ENCODE measurements at places on chromosomes 12 and 14.

- DNase-seq, result no peak
Measured at GRCh38 chr12:61687407-61687806, 572.8 kb upstream of the USP15 start.

- no peak for DNase-seq
Measured at GRCh38 chr14:31173120-31173837, 34.3 kb downstream of the HECTD1 start.

GRCh38 chr14:41872931-41873685, 266.4 kb downstream of the LRFN5 start:
- DNase-seq, result no peak

DNA sequence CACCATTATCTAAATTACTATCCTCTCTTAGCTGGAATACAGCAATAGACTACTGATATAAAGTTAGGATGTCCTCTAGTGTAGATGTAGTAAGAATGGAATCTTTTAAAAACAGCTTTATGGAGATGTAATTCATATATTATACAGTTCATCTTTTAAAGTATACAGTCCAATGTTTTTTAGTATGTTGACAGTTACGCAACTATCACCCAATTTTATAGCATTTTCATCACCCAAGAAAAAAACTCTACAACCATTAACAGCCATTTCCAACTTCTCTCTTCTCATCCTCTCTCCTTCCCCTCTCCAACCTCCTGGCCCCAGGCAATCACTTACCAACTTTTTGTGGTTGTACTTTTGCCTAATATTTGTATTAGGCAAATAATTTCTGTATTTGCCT, 22.6 kb downstream of the EPYC start:
- no peak for DNase-seq

GRCh38 chr12:15800278-15800677, 11.1 kb upstream of the EPS8 start:
- peak; percentile 60 for DNase-seq

GRCh38 chr12:132356691-132357622, 27.6 kb upstream of the GALNT9 start:
- DNase-seq, result peak; percentile 25

DNA sequence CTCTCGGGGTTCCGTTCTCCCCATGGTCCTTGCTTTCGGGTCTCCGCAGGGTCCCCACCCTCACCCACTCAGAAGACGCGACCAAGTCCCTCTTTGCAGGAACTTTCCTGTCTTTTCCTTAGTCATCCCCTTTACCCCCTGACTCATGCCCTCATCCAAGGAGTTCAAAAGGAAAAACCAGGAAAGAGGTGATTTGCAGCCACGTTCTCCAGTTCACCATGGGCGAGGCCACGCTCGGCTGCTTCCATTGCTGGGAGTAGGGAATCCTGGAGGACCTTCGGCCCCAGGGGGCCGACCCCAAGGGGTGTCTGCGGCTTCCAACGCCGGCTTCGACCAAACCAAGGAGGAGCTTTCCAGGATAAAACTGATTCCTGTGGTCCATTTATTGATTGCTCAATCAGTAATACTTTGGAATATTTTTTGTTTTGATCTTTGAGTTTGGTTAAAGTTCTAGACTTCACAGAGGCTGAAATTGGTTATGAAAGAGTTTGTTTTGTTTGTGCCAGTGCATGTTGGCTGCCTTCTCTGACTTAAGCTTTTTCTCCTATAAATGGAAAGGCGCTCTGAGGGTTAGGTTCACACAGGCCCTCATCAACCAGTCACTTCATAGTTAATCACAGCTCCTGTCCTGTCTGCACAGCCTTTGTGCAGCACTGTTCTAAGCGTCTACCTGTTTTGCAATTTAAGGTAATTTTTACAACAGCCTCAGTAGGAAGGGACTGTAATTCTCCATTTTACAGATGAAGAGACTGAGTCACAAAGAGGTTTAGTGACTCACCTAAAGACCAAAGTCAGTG, 827 bp downstream of the ALDH2 start:
- DNase-seq, result no peak

DNA sequence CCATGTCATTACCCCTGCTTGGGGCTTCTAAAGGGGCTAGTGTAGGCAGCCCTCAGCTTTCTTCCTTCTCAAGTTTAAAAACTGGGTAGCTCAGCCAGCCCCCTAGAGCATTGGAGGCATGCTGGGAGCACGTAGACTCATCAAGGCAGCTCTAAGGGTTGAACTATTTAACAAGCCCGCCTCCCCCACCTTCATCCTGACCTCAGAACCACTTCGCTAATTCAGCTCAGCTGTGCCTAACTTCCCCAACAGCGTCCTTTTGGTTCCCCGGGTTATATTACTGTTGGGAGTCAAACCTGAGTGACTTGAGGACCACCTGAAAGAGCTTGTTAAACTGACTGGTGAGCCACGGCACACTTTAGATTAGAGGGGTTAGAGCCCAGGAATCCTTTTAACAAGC, 30.1 kb downstream of the MAX start:
- no peak for DNase-seq

DNA sequence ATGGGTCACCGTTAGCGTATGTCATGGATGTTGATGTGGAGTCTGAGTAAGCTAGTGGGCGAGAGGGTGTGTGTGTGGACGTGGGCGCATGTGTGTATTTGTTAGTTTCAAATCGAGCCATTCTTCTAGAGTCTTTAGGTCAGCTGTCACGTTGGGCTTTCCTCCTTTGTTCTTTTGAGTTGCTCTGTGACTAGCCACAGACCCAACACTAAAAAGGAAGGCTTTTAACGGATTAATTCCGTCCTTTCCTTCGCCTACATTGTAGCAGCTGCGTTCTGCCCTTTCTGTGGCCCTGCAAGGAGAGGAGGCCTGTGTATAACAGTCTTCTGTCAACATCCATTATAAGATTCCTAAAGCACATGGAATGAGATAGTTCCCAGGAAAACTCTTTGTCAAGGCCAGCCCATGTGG, 117.2 kb upstream of the DNM1L start:
- no peak for DNase-seq

- DNase-seq, result no peak
Measured at GRCh38 chr14:24159777-24160498, 1.1 kb upstream of the IRF9 start.

- DNase-seq, result peak; percentile 36
Measured at GRCh38 chr12:94725375-94726168, 75.2 kb upstream of the TMCC3 start.

- peak; percentile 41 for DNase-seq
Measured at GRCh38 chr12:33724867-33725266, 285.2 kb upstream of the SYT10 start.

GRCh38 chr12:88468581-88468980, 111.7 kb downstream of the KITLG start:
- no peak for DNase-seq

GRCh38 chr12:34350092-34351041, 328.1 kb downstream of the ALG10 start:
- DNase-seq, result no peak

DNA sequence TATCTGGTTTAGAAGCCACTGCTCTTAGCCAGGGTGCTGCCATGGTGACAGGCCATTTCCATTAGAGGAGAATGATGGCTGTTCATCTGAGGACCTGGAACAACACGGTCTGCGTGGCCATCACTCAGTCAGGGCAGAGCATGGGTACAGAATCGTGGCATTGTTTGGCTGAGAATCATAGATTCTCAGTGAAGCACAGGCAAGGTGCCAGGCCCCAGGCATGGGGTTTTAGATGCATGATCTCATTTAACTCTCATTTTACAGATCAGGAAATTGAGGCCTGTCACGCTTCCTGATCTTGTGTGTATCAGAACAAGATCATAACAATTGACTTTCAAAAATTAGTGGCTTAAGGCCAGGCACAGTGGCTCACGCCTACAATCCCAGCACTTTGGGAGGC, 26.8 kb upstream of the IRF2BPL start:
- no peak for DNase-seq

DNA sequence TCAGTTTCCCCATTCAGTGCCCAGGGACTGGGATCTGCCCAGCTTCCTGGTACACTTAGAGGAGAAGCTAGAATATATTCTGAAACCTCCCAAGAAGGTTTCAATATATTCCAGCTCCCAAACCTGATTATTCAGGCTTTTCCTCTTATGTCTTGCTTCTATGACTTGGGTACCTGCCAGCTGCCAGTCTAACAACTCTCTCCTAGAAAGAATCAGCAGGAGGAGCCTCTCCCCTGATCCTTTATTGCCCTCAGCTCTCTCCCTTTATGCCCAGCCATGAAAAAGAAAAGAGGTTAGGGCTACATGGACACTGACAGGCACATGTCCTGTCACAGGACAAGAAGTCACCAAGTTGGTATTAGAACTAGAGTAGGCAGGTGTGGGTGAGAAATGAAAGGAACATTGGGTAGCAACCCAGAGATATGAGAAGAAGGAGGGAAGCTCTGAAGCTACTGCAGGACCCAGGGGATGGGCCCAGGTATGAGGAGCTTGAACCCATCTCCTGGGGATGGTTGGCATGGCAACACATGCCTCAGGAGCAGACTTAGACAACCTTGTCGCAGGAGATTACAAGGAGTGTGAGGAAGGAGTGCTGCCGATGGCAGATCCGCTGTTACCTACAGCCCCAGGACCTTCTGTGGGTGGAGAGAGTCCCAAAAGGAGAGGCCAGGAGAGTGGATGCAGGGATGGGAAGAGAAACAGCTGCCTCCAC, 2.0 kb upstream of the CACNB3 start:
- DNase-seq, result no peak

GRCh38 chr12:85688837-85689236, 147.4 kb downstream of the RASSF9 start:
- DNase-seq, result no peak

- no peak for DNase-seq
Measured at GRCh38 chr14:69008421-69008884, 29.4 kb upstream of the ACTN1 start.

GRCh38 chr14:28758885-28759652, 7.5 kb upstream of the FOXG1 start:
- no peak for DNase-seq

GRCh38 chr12:77325511-77326236, 260.3 kb upstream of the E2F7 start:
- DNase-seq, result no peak

GRCh38 chr12:32493282-32493681, 93.9 kb downstream of the FGD4 start:
- DNase-seq, result no peak

GRCh38 chr14:99378782-99379214, 101.9 kb downstream of the SETD3 start:
- peak; percentile 46 for DNase-seq

GRCh38 chr12:128856035-128856790, 2.9 kb downstream of the GLT1D1 start:
- no peak for DNase-seq

- peak; percentile 94 for DNase-seq
Measured at GRCh38 chr12:1933342-1934051, 15.0 kb upstream of the CACNA2D4 start.

DNA sequence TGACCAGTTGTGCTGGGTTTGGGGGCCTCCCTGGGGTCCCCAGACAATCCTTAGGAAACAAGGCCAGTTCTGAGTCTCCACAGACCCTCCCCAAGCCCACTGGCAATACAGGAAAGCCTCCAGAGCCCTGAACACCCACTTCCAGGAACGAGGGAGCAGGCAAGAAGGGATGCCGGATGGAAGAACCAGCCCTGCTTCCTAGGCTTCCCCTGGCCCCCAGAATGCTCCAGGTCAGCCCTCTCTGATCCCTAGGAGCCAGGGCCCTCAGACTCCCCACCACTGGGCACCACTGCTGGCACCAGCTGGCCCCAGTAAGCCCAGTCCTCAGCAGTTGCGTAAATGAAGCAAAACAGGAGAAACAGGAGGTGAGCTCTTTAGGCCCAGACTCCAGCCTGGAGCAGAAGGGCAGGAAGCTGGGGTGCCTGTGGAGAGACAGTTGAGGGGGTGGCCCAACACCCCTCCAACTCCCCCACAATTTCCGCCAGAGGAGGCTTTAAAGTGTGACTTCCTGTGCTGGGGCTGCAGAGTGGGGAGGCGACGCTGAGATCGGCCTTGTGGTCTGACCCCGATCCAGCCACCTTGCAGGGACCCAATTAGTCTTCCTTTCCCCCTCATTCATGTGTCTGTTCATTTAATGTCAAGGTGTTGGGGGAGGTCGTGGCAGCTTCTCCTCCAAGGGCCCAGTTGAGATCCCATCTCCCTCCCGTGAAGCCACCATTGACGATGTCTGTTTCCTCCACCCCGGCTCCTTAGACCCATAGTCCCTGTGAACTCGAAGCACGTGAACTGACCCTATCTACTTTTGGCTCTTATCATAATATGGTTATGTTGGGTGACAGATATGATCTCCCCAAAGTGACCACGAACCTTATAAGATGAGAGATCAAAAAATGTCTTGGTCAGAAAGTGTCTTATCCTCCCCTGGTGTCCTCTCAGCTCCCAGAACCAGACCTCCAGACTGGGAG, 4.7 kb downstream of the TNFRSF1A start:
- peak; percentile 64 for DNase-seq

DNA sequence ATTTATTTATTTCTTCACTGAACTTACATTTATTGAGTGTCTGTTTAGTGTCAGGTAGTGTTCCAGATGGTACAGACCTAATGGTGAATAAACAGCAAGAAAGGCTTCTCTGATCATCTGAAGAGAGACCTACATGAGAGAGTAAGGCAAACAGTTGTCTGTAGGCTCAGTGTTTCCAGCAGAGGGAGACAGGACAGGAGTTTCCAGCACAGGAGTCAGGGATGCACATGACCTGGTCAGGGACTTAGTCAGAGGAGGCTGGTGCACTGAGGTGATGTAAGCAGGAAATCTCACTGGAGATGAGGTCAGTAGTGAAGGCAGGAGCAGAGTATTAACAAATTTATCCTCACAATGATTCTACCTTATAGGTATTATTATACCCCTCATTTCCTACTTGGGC, 233.2 kb downstream of the MDGA2 start:
- DNase-seq, result no peak

DNA sequence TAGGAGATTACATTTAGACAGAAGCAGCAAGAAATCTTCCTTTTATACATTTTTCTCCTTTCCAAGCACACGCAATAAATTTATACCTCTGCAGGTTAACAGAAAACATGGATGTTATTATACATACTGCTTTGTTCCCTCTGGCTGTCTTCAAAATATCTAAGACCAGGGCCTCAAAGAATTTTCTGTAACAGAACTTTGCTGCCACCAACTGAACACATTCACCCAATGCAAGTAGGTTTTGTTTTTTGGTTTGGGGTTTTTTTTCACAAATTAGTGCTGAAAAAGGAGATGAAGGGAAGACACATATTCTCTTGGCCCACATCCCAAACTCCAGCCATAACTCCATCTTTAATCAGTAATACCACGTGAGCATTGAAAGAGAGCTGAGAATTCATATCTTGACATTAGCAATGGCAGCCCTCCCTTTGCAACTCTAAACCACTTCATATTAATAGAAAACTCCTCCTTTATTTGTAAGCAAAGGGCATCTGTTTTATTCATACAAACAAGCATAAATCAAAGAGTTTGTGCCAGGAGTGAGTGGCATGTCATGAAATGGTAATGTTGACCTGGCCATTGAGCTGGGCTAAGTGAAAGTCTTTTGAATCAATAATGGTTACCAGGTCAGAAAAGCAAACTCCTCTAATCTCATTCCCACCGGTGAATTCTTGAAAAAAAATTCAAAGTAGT, 150.8 kb upstream of the FSCB start:
- no peak for DNase-seq

GRCh38 chr14:58663494-58664111, 25.8 kb downstream of the DACT1 start:
- DNase-seq, result peak; percentile 56

Data from LHCN-M2 (cell line).